ENCODE measurements at places on chromosomes 1 and 21. TPM values are rescaled to one million over a fixed set of nuclear protein-coding genes. Genes with fewer than 3 reads are reported as not detected.

Gene TENT5C
- total RNA-seq = 0.48 TPM

Gene OR14K1
- not detected for total RNA-seq

GRCh38 chr1:20496241-20496661, 10.2 kb upstream of the CAMK2N1 start:
- DNase-seq = no peak

Gene TOR1AIP1
- total RNA-seq = 34.2 TPM

DNA sequence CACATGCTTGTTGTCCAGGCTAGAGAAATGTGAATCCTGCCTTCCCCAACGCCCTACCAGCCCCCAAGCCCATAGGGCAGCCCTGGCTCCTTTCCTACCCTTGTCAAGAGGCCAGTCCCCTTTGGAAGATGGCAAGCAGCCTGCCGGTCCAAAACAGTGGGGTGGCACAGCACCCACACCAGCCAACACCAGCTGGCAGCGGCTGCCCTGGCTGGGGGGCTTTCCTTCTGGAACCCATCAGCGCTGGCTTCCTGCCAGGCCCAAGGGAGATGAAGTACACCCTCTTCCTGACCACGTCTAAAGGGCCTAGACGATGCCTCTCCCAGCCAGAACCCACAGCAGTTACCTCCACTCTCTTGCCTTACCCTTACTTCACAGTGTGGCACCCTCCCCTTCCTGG, 24.2 kb downstream of the KCNN3 start:
- DNase-seq = no peak

DNA sequence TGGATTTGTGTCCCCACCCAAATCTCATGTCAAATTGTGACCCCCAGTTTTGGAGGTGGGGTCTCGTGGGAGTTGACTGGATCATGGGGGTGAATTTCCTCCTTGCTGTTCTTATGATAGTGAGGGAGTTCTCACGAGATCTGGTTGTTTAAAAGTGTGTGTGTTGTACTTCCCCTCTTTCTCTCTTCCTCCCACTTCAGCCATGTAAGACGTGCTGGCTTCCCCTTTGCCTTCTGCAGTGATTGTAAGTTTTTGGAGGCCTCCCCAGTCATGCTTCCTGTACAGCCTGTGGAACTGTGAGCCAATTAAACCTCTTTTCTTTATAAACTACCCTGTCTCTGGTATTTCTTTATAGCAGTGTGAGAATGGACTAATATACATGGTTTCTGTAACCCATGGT, 64.6 kb downstream of the RHOU start:
- no peak for DNase-seq

- DNase-seq = no peak
Measured at GRCh38 chr1:196380316-196380715, 227.9 kb downstream of the KCNT2 start.

GRCh38 chr1:111884772-111885443, 104.6 kb downstream of the KCND3 start:
- no peak for DNase-seq

Gene VHLL
- total RNA-seq = not detected

- no peak for DNase-seq
Measured at GRCh38 chr1:24299901-24300300, 19.3 kb upstream of the GRHL3 start.

DNA sequence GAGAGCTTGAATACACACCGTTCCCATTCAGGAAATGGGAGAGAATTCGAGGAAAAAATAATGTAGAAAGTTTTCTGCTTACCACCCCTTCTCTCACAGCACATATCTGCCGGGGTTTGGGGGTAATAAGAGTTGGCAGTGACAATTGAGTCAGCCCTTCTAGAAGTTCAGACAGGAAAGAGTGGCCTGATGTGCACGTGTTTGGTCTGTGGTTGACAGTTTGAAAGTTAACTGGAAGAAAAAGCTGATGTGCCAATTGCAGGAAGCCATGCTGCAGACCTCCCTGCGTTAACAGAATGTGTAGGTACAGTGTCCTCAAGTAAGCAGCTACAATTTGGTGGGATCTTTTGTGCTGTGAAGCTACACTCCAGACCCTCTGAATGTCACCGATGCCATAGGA, 50.9 kb downstream of the DHX9 start:
- DNase-seq = no peak

DNA sequence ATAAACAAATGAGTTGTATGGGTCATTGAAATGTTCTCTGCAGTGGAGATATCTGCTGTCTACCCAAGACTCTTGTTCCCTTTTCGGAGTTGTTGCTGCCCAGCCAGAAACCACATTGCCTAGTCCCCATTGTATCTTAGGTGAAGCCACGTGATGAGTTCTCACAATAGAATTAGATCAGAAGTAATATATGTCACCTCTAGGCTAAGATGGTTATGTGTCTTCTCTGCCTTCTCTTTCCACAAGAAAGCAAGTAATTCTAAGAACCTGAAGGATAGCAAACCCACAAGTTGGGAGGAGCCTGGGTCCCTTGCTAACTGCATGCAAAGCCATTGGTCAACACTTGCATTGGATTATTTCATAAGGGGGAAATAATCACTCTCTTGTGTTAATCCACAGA, 76.6 kb downstream of the ADCY10 start:
- no peak for DNase-seq
